ENCODE measurements at places on chromosomes 1 and 21. TPM values are rescaled to one million over a fixed set of nuclear protein-coding genes. Genes with fewer than 3 reads are reported as not detected.

KLHDC9 gene
- total RNA-seq: 5.6 TPM

MPZ gene
- total RNA-seq: 0.43 TPM

LRRC39 gene
- 0.85 TPM for total RNA-seq

LCE2C gene
- not detected for total RNA-seq

RGSL1 gene
- total RNA-seq: not detected

DCDC2B gene
- not detected for total RNA-seq

OLFM3 gene
- total RNA-seq: not detected

CA14 gene
- 0.95 TPM for total RNA-seq

LBR gene
- 158 TPM for total RNA-seq

PATJ gene
- total RNA-seq: 86.8 TPM

LYPD8 gene
- 1.4 TPM for total RNA-seq

- no peak for DNase-seq
These were observed 16.4 kb upstream of the KANK4 start for GRCh38 chr1:62335656-62336055.

DNA sequence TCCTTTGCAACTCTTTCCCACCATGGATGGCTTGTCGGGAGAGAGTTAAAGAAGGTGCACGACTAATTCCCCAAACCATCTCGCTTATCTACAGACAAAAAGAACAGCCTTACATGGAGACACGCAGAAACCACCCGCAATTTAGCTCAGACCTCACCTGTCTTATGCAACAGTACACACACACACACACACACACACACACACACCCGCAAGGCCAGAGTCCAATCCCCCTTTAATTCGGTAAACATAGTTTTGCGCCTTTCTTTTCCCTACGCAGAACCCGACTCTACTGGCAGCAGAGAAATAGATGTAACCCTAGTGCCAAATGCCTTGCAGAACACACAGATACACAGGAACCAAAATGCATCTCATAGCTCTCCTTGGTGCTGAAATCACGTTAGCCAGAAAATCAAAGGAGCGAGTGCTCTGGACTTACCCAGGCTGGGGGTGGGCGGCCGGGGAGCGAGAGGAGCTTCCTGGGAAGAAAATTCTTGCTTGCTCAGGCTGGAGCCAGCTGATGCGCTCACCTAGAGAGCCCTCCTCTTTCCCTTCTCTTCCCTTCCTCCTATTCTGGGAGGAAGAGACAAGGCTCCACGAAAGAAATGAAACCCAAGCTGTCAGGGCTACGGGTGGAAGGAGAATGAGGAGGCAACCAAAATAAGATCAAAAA lies 470 bp downstream of the TNR start:
- DNase-seq: no peak

DNA sequence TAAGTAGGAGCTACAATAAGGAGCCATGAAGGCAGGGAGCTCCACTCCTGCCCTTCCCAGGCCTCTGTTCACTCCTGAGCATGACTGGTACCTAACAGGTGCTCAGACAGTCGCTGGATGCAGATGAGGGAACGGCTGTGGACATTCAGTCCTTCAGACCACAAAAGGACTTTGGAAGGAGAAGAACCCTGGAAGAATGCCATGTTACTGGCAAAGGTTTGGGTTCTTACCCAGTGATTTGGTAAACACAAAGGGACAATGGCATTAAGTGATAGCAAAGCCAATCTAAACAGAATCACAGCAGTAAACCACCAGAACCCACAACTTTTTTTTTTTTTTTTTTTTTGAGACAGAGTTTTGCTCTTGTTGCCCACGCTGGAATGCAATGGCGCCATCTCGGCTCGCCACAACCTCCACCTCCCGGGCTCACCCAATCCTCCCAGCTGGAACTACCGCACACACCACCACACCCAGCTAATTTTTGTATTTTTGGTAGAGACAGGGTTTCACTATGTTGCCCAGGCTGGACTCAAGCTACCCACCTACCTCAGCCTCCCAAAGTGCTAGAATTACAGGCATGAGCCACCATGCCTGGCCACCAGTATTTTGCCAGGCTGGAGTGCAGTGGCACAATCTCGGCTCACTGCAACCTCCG lies 7.5 kb upstream of the CBR3 start:
- no peak for DNase-seq

DNA sequence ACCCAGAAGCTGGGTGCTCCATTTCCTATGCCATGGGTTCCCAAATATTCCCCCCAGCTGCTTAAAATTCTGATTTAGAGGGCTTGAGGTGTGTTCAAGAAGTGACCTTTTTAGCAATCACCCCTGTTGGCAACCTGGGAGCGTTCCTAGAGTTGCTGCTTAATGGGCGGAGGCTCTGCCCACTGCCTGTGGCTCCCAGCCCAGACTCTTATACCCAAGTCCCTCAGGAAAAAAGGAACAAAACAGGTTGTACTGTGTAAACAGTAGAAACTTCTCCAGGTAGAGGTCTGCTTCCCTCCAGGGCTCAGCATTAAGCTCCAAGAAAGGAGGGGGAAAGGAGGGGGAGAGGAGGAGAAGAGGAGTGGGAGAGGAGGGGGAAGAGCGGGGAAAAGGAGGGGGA lies 14.6 kb upstream of the TENT5C start:
- DNase-seq: no peak

DNA sequence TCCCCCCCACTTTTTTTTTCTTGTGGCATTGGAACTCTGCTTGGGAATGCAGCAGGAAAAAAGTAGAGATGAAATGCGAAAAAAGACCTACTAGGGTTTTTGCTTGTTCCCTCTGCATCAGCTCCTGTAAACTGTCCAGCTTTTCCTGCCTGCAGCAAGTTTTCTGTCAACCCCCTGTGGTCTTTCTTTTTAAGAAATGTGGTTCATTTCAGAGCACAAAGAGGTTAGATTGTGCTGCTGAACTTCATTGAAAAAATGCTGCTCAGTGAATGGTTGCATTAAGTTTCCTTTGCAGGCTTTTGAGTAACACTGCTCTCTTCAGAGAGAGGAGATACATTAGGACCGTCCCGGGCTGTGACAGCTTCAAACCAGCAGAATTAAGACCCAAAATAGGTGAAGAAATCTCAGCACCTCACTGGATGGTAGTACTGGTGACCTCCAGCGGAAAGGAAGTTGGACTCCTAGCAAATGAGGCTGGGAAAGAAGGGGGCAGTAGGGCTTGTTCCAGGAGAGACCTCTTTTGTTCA lies 80.7 kb downstream of the NDUFS5 start:
- DNase-seq: no peak

GRCh38 chr1:57376041-57376440 lies 47.8 kb downstream of the DAB1 start:
- DNase-seq: no peak

- no peak for DNase-seq
These were observed 199.4 kb downstream of the ZC3H11B start for GRCh38 chr1:219413536-219413935.

DNA sequence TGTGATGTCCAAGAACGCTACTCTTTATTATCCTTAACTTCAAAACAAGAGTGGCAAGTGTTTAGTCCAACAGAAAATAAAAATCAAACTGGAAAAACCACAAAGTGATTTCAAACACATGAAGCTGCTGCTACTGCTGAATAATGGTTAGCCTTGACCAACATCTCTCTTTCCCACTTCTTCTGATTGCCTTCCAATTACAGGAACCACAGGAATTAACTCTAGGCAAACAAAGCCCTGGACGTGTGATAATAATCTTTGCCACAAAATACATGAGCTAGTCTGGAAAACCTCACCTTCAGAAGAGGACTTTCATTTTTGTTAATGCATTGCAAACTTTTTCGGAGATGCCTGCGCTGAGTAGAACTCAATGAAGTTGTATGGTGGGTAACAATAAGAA lies 48.6 kb upstream of the COL11A1 start:
- DNase-seq: no peak

GRCh38 chr1:78047631-78048030 lies 1.9 kb downstream of the GIPC2 start:
- no peak for DNase-seq

DNA sequence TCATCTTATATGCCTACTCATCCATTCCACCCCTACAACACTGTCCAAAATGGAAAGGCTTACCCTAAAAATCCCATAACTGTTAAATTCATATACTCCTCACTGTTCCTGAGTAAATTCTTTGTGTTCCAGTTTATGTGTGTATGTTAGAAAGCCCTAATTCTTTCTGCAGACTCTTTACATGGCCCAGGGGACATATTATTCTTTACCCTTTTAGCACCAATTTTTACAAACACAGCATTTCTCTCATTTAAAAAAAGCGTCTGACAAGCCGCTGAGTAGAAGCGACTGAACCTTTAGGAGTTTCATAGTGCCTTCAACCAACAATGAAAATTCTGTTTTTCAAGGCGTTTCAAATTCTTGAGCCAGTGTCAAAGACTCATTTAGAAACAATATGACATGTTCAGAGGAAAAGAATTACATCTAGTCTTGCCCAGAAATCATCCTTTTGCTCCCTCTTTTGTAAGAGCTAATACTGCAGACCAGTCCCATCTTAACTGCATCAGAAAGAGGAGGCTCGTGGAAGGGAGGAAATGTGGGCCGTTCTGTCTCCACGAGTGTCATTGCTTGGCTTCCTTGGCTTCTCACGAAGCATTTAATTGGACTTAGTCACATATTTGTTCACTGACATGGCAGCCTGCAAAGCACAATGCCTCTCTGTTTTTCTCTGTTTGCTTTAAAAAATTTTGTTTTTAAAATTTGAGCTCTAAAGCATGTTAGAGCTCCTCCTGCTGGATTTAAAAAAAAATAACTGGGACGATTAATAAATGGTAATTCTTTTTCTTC lies 21.3 kb upstream of the C1orf105 start:
- DNase-seq: peak; percentile 72

- no peak for DNase-seq
These were observed 13.7 kb upstream of the EPS8L3 start for GRCh38 chr1:109777436-109777835.

GRCh38 chr1:208628022-208628914 lies 384.1 kb upstream of the PLXNA2 start:
- DNase-seq: no peak

- no peak for DNase-seq
These were observed 15.6 kb upstream of the ATP1B1 start for GRCh38 chr1:169090900-169091311.

- no peak for DNase-seq
These were observed 114.7 kb upstream of the NGF start for GRCh38 chr1:115452600-115453329.

- peak; percentile 67 for DNase-seq
These were observed 104.1 kb downstream of the XCL2 start for GRCh38 chr1:168439456-168440375.

DNA sequence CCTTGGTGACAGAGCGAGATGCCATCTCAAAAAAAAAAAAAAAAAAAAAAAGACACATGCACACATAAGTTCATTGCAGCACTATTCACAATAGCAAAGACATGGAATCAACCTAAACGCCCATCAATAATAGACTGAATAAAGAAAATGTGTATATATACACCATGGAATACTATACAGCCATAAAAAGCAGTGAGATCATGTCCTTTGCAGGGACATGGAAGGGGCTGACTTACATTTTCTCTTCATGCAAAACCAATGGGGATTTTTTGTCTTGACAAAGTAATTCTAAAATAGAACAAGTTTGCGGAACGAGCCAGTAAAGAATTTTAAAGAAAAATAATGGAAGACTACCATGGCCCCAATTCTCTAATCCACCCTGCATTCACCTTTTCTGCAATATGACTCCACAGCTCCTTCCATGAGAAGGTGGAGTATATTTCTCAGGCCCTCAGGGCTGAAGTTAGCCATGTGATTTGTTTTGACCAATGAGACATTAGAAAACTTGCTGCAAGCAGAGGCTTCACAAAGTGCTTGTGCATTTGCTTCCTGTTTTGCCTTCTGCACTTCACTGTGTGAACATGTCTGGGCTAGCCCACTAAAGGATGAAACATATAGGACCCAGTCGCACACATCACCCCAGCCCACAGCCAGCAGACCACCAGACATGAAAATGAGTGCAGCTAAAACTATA lies 78.8 kb upstream of the NR5A2 start:
- no peak for DNase-seq

GRCh38 chr1:84705513-84705912 lies 15.3 kb upstream of the SSX2IP start:
- DNase-seq: no peak

DNA sequence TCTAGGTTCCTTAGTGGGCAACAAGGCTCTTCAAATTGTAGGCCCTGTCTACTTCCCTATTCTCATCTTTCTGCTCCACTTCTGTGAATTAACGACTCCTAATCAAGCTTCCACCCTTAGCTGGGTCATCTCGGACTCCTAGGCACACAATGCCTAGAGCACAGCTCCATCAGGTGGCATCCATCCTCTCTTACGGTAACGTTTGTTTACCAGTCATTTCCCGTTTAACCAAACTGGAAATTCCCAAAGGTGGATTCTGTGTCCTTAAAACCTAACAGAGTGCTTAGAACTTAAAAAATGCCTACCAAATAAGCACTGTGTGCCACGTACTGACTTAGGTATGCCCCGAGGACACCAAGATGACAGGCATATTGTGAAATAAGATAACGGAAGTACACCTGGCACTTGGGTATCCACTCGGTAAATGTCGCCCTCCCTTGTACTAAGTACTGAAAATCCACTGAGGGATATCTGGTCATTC lies 1.5 kb downstream of the PARP1 start:
- DNase-seq: peak; percentile 33

- no peak for DNase-seq
These were observed 25.3 kb downstream of the CNIH4 start for GRCh38 chr1:224381880-224382548.

DNA sequence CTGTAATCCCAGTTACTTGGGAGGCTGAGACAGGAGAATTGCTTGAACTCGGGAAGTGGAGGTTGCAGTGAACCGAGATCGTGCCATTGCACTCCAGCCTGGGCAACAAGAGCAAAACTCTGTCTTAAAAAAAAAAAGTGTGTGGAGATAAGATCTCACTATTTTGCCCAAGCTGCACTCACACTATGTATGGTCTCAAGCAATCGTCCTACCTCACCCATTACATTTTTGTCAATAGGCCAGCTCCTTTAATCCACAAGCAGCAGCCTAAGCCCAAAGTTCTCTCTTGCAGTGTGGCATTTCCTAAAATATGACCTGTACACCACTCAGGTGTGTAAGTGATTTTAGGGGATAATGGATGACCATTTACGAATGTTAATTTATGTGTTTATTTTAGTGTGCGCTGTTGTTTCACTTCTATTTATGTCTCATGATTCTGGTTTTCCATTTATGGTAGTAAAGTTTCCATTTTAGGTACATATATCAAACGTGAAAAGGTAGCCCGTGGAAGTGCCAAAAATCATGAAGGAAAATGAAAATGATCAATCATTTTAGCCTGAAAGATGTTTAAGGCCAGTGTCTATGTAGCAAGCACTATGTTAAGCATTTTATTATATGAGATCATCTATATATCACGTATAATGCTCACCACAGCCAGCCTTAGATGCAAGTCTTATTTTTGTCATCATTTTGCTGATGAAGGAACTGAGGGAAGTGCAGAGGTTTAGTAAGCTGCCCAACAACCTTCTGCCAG lies 5.6 kb downstream of the LCK start:
- DNase-seq: no peak

- DNase-seq: no peak
These were observed 85.6 kb upstream of the ZP4 start for GRCh38 chr1:237976331-237976730.

GRCh38 chr1:16474166-16474800 lies 33.8 kb downstream of the NECAP2 start:
- no peak for DNase-seq
